CD4-positive, alpha-beta T cell treated with Interleukin-6 at 100 ng/mL for 8 hours (primary cell): ENCODE measurements at places on chromosomes 11 and 22.
A peak's percentile ranks its signal among the peaks of the same experiment; 100 is the strongest.

DNA sequence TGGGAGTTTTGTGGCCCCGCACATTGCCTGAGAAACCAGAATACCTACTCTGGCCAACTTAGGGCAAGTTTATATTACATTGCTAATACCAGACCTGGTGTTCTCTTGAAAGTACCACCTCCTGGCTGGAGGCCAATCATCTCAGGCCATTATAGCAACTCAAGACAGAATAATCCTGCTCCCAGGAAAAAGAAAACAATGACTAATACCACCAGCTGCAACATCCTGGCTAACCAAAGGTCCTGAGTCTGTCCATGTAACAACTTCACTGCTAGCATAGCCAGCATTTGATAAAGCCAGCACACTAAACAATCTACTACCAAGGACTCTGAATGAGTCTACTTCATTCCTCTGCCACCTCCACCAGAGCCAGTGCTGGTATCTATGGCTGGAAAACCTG, 1298.7 kb upstream of the CNTN5 start:
- DNase-seq, result no peak

DNA sequence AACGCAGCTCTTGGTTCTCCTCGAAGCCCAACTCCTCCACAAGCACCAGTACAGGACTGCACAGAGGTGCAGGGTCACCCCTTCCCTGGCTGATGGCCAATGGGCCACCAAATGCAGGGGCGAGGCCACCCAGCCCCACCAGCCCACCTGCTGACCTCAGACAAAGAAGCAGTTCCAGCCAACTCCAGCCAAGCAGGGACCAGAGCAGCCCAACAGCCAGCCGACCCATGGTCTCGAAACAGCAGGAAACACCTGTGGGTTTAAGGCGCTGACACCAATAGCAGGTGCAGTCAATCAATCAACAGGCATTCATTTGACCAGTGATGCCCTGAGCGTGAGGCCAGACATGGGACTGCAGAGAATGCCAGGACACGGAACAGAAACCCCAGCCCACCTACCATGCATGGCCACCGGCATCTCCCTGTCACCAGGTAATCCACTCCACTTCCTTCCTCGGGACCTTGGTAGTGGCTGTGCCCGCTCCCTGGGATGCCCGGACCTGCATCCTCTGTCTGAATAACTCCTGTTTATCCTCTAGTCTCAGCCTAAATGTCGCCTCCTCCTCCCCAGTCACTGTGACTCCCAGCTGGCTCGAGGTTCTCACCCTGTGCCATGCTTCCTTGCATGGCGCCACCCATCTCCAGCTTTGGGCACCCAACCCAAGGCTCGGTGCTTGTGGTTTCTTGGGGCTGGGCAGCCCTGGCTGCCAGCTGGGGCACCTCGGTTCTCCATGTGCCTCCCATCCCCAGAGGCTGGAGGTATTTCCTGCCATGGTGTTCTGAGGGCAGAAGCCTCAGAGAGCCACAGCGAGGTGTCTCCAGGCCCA, 1475.4 kb downstream of the BRD1 start:
- DNase-seq, result no peak

DNA sequence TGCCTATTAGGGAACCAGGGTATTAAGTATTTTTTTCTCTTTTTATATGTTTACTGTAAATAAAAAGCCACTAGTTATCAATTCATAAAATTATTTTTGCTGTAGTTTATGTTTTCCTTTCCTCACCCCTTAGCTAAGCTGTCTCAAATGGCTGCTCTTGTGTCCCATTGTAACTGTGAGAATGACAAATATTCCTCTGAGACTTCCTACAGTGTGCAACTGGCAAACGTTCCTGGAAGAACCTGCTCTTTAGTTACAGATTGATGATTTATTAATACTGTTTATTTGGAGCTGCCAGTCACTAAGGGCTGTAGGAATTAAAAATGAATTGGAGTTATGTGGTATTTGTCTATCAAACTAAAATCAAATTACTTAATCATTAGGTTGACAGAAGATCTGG, 675.4 kb upstream of the ARHGAP42 start:
- DNase-seq, result no peak

DNA sequence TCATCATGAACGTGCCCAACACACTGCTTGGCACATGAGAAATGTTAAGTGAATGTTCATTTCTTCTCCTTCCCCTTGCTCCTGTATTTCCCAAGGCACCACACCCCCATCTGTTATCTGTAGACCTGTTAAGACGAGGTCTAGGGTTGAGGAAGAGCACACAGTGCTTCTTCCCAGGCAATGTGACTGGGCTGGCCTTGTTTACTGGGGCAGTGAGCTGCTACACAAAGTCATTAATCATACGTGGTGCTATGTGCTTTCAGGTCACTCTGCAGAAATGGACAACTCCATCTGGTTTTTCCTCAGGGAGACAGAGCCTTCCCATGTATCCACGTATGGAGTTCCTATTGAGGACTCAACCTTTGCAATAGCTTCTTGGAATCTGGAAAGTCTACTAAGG, 118.7 kb downstream of the KCNC1 start:
- no peak for DNase-seq

GRCh38 chr22:37176464-37177061, 11.5 kb downstream of the C1QTNF6 start:
- DNase-seq, result no peak

DNA sequence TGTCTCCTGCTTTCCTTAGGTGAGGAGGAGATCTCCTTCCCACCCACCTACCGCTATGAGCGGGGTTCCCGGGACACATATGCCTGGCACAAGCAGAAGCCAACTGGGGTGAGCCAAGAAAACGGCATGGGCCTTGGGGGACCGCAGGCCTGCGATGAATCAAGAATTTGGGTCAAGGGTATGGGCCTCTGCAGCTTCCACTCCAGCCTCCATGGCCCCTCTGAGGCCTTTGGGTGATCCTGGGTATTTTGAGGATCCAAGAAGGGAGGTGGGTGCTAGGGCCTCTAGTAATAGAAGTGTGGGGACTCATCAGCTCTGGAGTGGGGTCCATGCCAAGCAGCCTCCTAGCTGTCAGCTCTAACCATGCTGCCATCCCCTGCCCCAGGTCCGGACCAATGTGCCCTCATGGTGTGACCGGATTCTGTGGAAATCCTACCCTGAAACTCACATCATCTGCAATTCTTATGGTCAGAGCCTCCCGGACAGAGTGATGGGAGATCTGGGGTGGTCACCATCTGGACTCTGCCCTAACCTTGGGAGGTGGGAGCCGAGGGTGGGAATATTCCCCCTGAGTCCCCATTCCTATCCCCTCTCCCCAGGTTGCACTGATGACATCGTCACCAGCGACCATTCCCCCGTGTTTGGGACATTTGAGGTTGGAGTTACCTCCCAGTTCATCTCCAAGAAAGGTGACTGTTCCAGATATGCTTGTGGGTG, 8.6 kb downstream of the INPPL1 start:
- no peak for DNase-seq

DNA sequence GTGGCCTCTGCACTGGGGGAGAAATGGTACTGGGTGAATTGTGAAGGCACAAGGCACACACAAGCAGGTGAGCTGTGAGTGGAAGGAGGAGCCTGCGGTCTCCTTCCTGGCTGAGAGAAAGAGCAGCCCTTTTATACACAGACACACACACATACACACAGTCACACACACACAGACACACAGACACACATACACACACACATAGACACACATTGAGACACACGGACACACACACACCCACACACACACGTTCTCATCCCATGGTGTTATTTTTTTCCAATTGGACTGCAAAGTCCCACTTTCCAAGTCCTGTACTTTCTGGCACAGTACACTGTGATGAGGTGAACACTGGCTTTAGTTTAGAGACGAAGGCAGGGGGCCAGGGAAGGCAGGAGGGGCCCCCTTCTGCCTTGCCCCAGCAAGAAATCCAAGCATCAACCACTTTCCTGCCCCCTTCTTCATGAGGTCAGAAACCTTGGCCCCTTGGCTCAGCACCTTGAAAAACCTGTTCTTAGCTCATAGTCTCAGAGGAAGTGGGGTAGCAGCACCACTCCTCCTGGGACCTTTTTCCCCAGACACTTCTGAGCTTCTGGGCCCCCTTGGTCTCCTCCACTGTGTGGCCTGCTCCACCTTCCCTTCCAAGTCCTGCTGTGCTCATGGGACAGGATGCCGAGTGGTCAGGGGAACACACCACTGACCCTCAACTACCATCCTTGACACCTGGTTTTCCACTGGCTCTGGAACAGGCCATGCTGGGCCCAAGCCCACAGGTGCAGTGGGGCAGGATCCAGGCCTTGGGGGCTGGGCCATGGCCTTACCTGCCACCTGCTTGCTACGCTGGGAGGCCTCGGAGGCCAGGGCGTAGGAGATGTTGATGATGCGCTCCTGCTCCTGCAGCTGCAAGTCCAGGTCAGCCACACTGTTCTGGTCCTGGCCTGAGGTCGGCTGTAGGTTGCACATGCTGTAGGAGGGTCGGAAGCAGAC, 43.8 kb downstream of the C11orf58 start:
- no peak for DNase-seq

GRCh38 chr11:69908511-69909220, 89.5 kb upstream of the FGF3 start:
- no peak for DNase-seq

GRCh38 chr22:30267382-30268302, 991 bp upstream of the OSM start:
- peak; percentile 46 for DNase-seq

DNA sequence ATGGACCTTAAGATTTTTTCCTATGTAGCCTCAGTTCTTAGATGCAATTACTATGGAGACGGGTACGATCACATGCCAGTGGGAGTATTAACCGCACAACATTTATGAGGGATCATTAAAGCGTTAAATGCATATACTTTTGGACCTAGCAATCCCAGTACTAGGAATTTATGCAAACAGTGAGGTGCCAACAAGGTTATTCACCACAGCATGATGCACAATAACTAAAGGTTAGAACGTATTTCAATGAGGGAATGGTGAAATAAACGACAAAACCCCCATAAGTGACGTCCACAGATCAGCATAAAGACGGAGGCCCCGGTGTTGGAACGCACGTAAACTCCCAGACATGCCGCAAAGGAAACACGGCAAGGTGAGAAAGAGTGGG, 539 bp downstream of the SIRT3 start:
- peak; percentile 39 for DNase-seq

GRCh38 chr11:77697865-77698264, 60.3 kb upstream of the CLNS1A start:
- DNase-seq, result no peak

- no peak for DNase-seq
Observed at GRCh38 chr22:46499805-46500189, 37.6 kb downstream of the CELSR1 start.

DNA sequence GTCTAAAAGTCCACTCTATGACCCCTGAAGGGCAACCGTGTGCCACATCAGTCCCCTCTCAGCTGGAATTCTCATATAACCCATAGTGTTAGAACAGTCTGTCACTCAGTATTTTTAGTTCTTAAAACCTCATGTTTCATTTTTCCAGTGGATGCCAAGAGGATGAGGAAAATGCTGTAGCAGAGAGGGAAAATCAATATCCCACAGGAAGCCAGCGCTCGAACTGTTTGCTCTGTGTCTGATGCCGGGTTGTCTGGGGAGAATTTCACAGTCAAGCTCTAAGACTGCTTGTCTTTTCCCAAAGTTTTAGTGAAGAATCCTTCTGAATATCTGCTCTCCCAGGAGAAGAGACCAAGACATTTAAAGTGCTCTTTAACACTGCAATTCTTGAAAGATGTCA, 360.9 kb downstream of the OPCML start:
- DNase-seq, result no peak

- DNase-seq, result no peak
Observed at GRCh38 chr11:79926707-79927106, 485.9 kb upstream of the TENM4 start.

- peak; percentile 35 for DNase-seq
Observed at GRCh38 chr11:75577207-75577606, 15.2 kb downstream of the SERPINH1 start.

DNA sequence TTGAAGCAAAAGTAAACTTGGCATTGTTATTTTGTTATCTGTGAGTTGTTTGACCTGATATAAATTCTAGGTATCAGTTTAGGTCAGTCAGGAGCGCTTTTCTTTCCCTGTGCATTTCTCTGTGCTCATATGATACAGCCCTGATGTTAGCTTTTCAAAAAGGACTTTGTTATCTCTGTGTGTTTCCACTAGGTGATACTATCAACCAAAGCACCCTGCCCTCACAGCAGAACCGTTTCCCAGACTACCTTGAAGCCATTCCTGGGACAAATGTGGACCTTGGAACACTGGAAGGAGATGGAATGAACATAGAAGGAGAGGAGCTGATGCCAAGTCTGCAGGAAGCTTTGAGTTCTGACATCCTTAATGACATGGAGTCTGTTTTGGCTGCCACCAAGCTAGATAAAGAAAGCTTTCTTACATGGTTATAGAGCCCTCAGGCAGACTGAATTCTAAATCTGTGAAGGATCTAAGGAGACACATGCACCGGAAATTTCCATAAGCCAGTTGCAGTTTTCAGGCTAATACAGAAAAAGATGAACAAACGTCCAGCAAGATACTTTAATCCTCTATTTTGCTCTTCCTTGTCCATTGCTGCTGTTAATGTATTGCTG, 87.7 kb upstream of the BIRC3 start:
- no peak for DNase-seq

GRCh38 chr22:30843245-30843644, 125.3 kb downstream of the MORC2 start:
- no peak for DNase-seq

DNA sequence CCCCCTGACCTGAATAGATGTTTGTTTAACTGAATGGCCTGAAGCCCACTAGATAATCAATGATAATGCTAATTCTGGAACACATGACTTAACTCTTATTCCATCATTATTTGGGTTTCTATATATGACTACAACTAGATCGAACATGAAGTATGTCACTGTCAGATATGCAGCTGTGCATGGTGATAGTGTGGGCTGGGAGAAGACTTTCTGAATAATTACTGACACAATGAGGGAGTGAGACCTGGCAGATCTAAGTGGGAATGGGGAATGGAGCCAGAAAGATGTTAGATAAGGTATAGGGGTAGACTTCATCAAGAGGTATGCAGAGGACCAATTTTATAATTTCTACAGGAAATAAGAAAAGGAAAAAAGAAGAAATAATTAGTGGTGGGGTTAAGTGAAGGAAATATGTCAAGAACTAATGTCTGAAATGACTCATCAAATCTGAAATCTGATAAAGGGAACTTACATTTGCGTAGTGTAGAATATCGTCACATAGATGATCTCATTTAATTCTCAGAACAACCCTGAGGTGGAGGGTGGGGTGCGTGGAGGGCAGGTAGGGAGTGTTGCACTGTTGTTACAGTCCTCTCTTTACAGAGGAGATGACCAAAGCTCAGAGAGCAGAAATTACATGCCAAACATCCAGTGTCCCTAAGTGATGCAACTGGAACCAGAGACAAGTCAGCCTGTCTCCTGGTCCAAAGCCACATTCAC, 68.2 kb upstream of the EED start:
- DNase-seq, result no peak
